ENCODE measurements at places on chromosomes 3 and 15.

GRCh38 chr3:120689395-120689794 lies 7.4 kb upstream of the HGD start:
- DNase-seq, result no peak

- DNase-seq, result no peak
Observed at GRCh38 chr15:63763476-63764123, 70.1 kb downstream of the HERC1 start.

GRCh38 chr15:59550956-59551355 lies 60.6 kb upstream of the GCNT3 start:
- DNase-seq, result no peak

- DNase-seq, result no peak
Observed at GRCh38 chr3:71602256-71602655, 18.7 kb upstream of the FOXP1 start.

DNA sequence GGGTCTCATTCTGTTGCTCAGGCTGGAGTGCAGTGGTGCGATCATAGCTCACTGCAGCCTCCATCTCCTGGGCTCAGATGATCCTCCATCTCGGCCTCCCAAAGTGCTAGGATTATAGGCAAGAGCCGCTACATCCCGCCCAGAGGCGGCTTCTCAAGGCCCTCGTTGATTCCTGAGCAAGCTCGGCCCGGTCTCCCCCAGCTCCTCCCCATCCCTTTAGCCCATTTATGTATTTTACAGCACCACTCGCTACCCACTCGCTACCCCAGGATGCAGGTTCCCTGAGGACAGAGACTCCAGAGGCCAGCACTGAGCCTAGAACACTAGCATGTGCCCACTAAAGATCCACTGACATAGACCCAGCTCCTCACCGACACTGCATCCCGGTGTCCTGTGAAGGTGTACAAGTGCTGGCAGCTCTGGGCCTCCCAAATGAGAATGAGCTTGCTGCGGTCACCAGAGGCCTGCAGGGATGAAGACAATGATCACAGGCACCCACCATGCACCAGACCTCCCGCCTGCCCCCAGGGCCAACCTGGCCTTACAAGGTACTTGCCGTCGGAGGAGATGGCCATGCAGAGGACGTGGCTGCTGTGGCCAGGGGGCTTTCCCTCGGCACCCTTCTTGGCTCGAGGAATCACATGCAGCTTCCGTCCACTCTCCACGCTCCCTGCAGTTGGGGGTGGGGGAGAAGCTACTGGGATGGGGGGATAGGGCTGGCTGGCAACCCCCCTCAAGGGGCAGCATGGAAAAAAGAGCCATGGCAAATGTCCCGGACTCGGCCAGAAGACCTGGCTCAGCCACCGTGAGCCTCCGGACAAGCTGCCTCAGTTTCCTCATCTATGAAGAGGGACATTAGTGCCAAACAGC lies 5.6 kb downstream of the RRP9 start:
- no peak for DNase-seq

DNA sequence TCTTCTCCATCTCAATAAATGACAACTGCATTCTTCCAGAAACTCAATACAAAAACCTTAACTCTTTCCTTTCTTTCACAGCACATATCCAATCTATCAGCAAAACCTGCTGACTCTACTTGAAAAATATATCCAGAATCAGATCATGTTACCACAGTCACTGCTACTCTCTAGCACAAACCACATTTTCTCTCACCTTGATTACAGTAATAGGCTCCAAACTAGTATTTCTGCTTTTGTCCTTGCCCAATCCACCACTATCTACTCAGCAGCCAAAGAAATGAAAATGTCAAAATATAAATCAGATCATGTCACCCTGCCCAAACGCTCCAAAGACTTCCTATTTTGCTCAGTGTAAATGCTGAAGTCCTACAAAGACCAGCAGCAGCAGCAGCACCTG lies 15.2 kb downstream of the TMCC1 start:
- DNase-seq, result no peak

DNA sequence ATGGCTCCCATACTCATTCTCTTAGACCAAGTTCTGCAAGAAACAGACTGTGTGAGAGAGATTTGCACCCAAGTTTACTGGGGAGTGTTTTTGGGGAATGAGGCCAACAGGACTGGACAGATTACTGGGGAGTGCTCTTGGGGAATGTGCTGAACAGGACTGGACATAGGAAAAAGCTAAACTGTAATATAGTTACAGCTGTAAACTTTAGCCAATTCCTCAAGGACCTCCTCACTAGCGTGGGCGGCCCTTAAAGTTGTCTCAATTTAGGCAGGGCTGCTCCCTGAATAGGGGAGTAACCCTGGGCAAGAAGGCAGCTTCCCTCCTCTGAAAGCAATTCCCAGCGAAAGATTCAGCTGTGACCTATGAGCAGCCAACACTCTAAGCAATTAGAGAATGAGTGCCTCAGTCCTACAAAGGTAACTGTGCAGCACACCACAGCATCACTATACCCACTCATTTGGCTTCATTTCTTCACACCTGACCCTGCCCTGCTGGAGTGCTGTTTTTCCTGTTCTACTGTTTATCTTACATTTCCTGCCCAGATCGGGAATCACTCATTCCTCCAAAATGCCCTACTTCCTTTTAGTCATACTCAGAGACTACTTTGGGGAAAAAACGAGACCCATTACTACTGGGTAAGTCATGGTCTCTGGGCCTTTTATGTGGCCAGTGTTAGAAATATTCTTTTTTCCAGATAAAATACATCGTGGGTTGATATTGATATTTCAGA lies 41.3 kb upstream of the TRIM42 start:
- DNase-seq, result no peak

DNA sequence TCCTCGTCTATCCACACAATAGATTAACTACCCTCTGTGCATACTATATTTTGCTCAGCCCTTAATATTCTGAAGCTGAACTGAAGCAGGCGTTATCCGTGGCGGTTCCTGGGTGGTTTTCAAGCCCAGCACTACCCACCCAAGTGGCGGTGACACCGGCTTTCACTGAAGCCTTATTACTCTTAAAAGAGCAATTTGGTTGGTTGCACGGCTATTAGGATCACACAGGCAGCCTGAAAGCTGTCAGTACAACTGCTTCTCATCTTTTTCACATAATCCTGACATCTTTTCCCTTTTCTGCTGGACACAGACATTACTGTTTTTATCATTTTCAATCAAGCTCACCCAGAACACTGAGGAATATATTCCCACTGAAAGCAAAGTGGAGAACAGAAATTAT lies 525.3 kb upstream of the ZNF717 start:
- no peak for DNase-seq

- no peak for DNase-seq
Observed at GRCh38 chr15:65355988-65356353, 21.8 kb downstream of the IGDCC3 start.

GRCh38 chr3:46908986-46909534 lies 31.5 kb downstream of the PTH1R start:
- no peak for DNase-seq

DNA sequence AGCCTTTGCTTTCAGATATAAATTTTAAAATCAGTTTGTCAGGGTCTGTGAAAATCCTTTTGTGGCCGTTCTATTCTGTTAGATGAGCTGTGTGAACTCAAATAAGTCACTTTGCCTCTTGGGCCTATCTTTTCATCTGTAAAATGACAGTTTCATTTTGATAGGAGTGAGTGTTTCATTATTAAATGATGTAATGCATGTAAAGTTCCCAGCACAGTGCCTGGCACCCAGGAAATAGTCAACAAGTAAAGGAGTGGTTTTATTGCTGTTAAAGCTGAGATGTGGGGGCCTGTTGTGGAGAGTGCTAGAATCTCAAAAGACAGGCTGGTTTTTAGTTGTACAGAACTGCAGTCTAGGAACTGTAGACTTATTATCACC lies 394.5 kb upstream of the CFAP20DC start:
- no peak for DNase-seq

DNA sequence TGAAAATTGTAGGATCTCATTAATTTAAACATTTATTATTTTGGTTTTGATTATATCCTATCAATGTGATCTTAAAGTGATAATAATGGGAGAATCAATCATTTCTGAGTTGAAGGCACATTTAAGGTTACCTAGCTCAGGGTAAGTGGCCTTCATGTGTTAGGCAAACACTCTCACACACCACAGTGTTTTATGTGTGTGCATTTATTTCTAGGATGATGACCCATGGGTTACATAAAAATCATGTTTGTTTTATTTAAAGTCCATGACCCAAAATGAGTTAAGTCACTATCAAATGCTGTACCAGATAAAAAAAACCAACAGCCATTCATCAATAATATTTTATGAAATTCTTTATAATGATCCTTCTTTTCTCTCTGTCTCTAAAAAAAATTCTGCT lies 520.8 kb downstream of the GRM7 start:
- DNase-seq, result no peak

DNA sequence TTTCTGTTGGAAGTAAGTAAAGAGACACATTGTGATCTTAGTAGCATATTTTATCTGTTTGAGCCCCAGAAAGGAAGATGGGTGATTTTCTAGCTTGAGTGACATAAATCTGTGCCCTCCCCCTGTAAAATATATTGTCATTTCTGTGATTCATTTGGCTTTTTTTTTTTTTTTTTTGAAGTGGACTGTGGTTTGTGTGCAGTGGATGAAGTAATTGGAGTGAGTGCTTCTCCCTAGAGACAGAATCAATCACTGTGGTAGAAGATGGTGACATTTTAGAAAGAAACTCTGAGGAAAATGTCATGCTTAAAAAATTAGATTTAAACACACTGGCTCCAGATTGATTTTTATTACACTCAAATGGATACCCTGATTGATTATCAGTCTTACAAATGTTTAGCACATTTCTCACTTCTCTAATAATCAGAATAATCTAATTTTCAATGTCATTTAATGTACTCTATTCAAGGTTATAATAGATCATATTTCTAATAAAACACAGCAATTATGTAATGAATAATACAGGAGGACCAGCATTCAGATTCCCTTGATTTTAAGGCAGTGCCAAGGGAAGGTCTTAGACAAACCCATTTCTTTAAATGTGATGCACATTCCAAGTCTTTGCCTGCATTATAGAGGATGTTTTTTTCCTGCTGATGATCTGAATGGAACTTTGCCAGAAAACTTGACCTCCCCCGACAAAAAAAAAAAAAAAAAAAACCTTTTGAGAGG lies 116.6 kb downstream of the TOP2B start:
- no peak for DNase-seq

DNA sequence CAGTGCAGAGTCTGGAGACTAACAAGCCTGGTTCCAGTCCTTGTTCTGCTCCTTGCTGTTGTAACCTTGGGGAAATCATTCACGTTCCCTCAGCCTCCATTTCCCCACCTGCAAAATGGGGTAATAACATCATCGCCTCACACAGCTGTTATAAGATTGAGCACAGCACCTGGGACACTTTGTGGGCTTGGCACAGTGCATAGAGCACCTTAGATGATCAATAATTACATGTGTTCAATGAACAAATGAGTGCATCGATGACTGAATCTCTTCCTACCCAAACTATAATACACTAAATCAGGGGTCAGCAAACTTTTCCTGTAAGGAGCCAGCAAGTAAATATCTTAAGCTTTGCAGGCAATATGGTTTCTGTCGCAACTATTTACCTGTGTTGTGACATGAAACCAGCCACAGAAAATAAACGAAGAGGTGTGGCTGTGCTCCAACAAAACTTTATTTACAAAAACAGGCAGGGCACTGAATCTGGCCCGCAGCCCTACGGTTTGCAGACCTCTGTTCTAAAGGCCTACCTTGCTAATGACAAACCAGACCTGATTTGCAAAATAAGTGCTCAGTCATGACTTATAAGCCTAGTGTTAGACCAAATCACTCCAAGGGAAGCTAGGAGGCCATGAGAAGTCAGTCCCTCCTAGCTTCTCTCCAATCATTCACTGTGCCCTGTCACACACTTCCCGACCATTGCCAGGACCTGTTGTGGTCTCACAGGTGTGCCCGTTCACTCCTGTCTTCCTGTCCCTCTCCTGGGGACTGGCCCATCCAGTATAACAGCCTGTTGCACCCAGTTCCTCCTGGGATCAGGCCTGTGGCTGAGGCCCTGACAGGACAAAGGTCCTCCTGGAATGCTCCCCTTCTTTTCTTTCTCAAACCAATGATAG lies 149.4 kb upstream of the WNT5A start:
- no peak for DNase-seq
